ENCODE measurements at places on chromosomes 16 and 17. TPM values are rescaled to one million over a fixed set of nuclear protein-coding genes. Genes with fewer than 3 reads are reported as not detected.

The C16orf86 gene
- total RNA-seq = 6.4 TPM

DNA sequence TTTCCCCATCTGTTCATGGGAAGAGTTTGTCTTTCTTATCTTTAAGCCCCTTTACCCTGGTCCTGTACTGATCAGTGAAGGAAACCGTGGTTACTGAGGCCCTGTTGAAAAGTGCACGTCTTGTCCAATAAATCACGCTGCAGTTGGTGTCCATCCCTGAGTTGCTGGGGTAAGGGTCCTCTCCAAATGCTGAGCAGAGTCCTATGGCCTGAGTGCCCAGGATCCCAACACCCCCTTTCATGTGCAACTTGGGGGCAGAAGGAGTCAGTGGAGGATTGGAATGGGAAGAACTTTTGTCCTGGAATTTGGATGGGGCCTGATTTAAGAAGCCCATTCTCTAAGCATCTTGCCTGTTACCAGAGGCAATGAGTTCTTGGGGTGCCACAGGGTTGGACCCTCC lies 7.0 kb upstream of the TBX2 start:
- no peak for DNase-seq

GRCh38 chr17:67442787-67443624 lies 65.9 kb downstream of the PITPNC1 start:
- DNase-seq = no peak

GRCh38 chr16:15502041-15502725 lies 67.8 kb downstream of the BMERB1 start:
- no peak for DNase-seq

DNA sequence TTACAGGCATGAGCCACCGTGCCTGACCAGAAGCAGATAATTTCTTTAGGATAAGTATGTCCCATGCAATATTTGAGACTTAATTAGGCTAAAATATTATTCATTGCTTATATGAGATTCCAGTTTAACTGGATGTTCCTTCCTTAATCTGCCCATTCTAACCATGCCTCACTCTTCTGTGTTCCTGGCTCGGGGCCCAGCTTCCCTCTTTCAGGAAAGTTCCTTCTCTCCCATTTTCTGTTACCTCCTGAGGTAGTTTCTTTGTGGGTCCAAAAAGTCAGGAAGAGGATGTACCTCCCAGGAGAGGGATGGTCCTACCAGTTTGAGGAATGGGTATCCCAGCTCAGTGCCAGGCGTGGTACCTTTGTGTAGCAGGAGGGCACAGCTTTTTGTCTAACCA lies 23.3 kb downstream of the UNK start:
- DNase-seq = no peak

- no peak for DNase-seq
These were observed 1.7 kb downstream of the EPOP start for GRCh38 chr17:38672788-38673706.
